Hepatocyte (in vitro differentiated cells): ENCODE measurements at places on chromosomes 6 and 20.

- DNase-seq: no peak
Observed at GRCh38 chr6:134094441-134094840, 42.0 kb upstream of the SLC2A12 start.

GRCh38 chr6:113742342-113742741, 114.8 kb upstream of the MARCKS start:
- no peak for DNase-seq

GRCh38 chr6:93307505-93308409, 111.6 kb downstream of the EPHA7 start:
- no peak for DNase-seq

DNA sequence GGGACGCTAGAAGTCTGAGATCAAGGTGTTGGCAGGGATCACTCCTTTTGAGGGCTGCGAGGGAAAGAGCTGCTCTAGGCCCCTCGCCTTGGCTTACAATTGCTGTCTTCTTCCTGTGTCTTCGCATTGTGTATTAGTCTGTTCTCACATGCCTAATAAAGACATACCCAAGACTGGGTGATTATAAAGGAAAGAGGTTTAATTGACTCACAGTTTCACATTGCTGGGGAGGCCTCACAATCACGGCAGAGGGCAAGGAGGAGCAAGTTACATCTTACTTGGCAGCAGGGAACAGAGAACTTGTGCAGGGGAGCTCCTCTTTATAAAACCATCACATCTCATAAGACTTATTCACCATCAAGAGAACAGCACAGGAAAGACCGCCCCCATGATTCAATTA, 102.5 kb upstream of the ASF1A start:
- DNase-seq: no peak

GRCh38 chr20:43568706-43569105, 9.9 kb downstream of the SGK2 start:
- DNase-seq: no peak

GRCh38 chr6:113082745-113083144, 735.6 kb downstream of the RFPL4B start:
- DNase-seq: no peak

- DNase-seq: no peak
Observed at GRCh38 chr6:148068437-148069061, 274.1 kb upstream of the SASH1 start.
